ENCODE measurements at places on chromosomes 11 and 22.
A peak's percentile ranks its signal among the peaks of the same experiment; 100 is the strongest.

DNA sequence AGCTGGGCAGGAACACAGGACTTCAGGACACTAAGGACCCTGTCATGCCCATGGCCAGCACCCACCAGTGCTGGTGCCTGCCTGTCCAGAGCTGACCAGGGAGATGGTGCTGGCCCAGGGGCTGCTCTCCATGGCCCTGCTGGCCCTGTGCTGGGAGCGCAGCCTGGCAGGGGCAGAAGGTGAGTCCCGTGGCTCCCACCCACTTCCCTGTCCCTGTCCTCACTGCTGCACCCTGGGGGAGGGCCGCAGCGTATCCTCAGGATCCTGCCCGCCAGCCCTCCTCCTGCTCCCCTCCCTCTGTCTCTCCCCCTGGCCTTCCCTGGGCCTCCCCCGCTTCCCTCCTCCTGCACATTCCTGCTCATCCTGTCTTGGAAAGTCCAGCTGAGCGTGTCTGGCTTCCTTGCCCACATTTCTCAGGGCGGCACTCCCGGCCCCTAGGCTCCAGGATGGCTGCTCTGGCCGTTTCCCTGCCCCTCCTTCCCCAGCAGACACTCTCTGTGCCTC lies 8.7 kb downstream of the CSF2RB start:
- no peak for DNase-seq

GRCh38 chr22:26435327-26436093 lies 6.5 kb downstream of the ASPHD2 start:
- DNase-seq: no peak

DNA sequence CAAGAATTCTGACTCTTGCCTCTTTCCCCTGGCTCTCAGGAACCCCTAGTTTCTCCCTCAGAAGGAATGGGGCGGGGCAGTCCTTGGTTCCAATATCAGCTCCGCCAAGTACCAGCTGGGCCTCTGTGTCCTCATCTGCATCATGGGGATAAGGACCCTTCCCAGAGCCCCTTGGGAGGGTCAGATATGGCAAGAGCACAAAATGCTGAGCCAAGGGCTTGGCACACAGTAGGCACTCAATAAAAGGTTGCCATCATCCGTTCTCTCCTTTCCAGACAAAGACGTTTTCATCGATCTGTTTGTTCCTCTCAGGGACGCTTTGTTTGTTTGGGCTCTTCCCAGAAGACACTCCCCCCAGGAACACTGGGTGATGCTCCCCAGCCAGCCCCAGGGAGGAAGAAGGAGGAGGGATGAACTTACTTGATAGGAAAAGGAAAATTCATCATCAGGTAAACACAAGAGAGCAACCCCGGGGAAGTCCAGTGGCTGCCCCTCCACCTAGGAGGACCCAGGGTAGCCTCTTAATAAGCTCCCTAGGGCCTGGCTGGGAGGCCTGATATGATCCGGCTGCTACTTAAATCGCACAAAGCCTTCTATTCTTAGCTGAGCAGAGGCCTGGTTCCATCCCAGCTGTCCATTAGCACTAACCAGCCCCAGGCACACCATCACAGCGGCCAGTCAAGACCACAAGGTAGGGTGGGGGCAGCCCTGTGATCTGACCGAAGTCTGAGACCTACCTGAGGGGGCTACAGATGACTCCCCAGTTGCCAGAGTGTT lies 19.6 kb downstream of the GDPD5 start:
- no peak for DNase-seq

- DNase-seq: peak; percentile 80
Observed at GRCh38 chr22:50341977-50342650, 1.0 kb upstream of the PPP6R2 start.

DNA sequence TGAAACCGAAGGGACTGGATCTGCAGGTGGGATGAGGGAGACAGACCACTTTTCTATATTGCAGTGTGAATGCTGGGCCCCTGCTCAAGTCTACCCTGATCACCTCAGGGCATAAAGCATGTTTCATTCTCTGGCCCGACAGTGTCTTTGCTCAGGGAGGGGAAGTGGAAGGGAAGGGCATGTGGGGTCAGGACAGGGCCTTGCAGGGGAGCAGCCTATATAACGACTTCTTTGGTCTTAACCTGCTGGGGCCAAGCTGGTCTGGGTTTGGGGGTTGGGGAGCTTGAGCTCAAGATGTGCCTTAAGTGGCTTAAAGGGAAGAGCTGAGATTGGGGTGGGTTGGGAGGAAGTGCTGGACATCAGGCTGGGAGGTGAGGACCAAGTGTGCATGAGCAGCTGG lies 86.4 kb downstream of the GDPD4 start:
- no peak for DNase-seq

- no peak for DNase-seq
Observed at GRCh38 chr11:132607575-132607974, 924.7 kb downstream of the OPCML start.

DNA sequence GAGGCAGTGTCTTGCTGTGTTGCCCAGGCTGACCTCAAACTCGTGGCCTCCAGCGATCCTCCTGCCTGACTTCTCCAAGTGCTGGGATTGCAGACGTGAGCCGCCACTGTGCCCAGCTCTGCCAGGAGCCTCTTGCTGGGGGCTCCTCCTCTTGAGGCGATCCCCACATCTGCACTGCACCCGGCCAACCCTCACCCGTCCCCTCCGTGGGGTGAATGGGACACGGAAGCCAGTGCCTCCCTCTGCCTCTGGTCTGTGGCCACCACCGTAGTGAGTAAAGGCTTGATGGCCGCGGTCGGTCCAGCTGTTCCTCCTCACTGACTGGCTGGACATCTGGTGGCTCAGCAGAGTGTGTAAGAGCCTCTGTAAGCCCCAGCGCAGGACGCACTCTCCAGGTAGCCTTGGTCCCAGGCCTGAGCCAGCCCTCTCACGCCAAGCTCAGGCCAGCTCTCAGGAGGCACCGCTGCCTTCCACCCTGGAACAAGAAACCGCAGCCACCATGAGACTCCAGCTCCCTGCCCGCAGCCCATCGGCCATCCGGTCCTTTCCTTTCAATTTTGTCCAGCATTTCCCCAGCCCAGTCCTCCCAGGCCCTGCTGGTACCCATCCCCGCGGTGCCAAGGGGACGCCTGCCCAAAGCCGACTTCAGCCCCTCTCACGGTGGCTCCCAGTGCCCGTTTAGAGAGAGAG lies 100.3 kb downstream of the BRD1 start:
- DNase-seq: no peak

GRCh38 chr11:43130616-43131015 lies 181.2 kb upstream of the API5 start:
- DNase-seq: no peak

GRCh38 chr11:117096201-117096991 lies 1.8 kb downstream of the SIK3 start:
- no peak for DNase-seq

- no peak for DNase-seq
Observed at GRCh38 chr11:13166036-13166435, 111.6 kb upstream of the BMAL1 start.

DNA sequence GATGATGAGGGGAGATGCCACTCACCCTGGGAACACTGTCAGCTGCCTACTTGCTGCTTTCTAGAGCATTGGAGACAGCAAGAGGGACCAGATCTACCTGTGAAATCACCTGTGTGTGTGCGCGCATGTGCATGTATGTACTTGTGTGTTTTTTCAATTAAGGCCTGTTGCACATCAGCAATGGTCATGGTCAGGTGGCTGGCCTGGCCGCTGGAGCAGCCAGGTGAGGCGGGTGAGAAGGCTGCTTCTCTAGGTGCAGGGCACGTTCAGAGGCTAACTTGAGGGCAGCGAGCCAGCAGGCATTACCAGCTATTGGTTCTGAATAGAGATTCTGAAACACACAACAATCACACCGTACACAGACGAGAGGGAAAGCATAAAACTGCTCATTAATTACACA lies 65.1 kb downstream of the PARVG start:
- DNase-seq: no peak

DNA sequence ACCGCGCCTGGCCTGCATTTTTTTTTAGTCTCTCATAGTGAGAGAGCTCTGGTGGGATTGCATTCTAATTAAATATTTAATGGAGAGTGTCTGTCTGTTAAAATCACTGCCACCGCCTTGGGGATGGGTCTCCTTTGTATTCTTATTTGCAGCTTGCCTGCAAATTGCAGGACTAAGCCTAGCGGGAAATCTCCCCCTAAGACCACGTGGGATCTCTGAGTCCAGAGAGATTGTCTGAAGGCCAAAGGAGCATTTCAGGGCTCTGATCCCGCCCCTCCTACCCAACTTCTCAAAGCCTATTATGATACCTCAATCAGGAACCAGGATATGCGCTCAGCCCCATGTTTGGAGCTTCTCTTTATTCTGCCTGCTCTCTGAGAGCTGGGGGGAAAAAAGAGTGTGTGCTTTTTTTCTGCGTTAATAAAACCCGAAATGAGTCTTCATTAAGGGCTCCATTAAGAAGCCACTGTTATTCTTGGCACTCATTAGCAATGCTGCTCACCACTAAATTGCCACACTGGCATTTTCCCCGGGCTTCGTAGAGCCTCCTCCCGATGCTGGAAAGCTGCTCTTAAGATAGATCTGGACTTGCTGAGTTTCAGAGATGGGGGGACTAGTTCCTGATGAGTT lies 92.9 kb upstream of the THY1 start:
- no peak for DNase-seq

DNA sequence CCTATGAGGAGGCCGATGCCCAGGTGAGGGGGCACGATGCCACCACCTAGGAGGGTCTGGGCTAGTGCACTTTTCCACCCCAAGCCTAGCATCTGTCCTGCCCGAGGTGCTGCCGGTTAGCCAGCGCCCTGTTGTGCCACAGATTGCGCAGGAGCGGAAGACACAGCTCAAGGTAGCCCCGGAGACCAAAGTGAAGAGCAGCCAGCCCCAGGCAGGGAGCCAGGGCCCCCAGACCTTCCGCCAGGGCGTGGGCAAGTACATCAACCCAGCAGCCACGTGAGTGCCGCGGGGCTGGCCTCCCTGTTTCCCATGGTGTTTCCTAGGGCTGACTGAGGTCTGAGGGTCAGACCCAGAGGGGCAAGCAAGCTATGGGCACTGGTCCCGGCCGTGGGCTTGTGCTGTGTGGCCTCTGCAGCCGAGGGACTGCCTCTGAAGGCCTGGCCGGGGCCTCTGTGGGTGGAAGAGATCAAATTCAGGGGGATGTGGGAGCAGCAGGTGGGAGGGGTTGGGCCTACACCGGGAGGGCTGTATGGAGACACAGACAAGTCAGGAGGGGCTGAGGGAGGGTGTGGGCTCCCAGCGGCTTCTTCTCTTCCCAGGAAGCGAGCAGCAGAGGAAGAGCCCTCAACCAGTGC lies 29.1 kb downstream of the PPIL2 start:
- DNase-seq: no peak

DNA sequence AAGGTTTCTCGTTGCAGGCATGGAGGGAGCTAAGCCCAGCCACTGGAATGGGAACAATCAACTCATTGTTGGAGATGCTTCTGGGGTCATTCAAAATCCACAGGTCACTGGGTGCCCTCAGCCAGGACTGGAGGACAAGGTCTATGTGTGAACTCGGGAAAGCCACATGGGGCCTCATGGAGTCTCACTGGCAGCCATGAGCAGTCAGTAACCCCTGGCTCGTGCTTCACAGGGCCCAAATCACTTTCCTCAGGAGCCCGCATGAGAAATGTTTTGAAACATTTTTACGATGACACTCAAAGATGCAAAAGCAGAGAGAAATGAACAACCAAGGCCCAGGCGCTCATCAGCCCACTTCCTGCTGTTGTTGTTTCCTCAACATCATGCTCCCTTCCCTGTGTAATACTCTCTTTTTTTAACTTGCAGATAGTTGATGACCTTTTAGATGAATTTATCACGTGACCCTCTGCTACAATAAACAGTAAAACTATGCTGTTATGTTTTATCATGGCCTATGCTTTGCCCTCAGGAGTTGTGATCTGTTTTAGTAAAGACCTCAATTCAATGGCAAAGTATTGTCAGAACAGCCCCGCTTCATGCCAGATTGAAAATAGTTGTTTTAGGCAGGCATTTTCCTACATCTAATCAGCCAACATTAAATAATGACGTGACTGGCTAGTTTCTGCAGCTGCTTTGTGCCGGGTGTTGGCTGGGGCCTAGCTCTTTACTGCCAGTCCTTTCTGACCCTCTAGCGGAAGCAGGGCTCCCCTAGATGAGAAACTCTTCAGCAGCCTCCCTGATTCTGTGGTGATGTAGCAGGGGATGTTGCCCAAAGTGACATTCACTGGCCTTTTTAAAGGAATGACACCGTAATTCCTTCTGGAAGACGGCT lies 39.7 kb downstream of the ADAMTS15 start:
- DNase-seq: no peak

DNA sequence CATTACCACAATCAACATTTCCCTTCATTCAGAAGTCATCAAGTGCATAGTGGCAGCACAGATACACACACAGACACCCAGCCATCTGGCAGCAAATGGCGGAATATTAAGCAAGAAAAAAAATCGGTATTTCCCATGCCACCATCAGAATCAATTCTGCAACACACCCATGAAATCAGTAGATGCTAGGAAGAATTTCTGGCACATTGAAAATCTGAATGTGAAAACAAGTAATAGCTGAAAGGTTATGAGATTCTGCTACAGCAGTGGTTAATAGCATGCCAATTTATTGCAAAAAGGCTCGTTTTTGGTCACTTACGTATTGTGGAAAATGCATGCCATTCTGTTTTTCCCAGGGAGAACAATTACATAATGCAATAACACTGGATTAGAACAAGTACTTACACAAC lies 91.1 kb downstream of the PICALM start:
- DNase-seq: no peak

DNA sequence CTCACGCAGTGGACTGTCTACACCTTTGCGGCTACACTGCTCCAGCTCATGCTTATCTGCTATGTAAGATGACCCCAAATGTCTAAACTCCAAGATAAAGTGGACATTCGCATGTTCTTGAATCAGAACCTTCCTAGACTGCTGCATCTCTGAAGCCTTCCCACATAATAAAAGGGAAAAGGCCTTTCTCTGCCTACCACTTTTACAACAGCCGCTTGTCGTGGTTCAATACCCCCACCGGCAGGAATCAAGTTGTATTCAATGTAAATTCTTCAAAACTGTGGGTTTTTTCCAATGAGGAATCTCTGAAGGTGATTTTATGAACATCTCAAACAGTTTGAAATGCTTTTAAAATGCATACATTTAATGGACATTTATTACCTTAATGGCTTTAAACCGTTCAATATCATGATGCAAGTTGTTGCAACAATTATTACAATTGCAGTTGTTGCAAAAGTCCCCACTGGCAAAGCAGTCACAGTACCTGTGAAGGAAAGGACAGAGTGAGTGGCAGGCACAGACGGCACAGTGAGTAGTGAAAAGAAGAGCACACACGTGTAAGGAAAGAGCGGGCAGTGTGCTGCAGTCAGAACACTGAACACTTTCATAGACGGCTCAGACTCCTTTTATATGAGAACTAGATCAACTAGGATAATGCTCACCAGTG lies 31.2 kb downstream of the GAL start:
- DNase-seq: no peak

GRCh38 chr11:91707652-91708482 lies 516.8 kb upstream of the FAT3 start:
- DNase-seq: no peak

- DNase-seq: no peak
Observed at GRCh38 chr11:3905080-3905953, 49.9 kb downstream of the STIM1 start.

- DNase-seq: no peak
Observed at GRCh38 chr11:21561581-21561980, 631.3 kb upstream of the ANO5 start.
